GM23248 (cell line): ENCODE measurements at places on chromosomes 12 and 14. TPM values are rescaled to one million over a fixed set of nuclear protein-coding genes. Genes with fewer than 3 reads are reported as not detected.
A peak's percentile ranks its signal among the peaks of the same experiment; 100 is the strongest.

Gene CIDEB
- total RNA-seq, result 0.51 and 2.1 TPM in 2 replicates

Gene FZD10
- total RNA-seq, result not detected in 2 replicates

DNA sequence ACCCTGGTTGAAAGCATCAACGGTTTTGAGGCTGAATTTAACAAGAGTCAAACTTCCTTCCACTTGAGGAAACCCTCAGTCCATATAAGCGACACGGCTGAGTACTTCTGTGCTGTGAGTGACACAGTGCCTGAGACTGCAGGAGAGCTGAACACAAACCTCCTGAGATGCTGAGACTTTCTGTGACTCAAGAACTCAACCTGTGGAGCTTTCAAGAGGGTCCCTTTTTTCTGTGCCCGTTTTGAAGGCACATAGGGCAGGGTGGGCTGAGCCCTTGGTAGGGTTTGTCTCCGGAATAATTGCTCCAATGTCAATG, 305.3 kb upstream of the OR4E1 start:
- DNase-seq, result no peak

- DNase-seq, result no peak
These were observed 107.0 kb upstream of the RBM19 start for GRCh38 chr12:114073076-114073475.

GRCh38 chr14:21185491-21185890, 29.6 kb upstream of the OR5AU1 start:
- DNase-seq, result peak; percentile 17

DNA sequence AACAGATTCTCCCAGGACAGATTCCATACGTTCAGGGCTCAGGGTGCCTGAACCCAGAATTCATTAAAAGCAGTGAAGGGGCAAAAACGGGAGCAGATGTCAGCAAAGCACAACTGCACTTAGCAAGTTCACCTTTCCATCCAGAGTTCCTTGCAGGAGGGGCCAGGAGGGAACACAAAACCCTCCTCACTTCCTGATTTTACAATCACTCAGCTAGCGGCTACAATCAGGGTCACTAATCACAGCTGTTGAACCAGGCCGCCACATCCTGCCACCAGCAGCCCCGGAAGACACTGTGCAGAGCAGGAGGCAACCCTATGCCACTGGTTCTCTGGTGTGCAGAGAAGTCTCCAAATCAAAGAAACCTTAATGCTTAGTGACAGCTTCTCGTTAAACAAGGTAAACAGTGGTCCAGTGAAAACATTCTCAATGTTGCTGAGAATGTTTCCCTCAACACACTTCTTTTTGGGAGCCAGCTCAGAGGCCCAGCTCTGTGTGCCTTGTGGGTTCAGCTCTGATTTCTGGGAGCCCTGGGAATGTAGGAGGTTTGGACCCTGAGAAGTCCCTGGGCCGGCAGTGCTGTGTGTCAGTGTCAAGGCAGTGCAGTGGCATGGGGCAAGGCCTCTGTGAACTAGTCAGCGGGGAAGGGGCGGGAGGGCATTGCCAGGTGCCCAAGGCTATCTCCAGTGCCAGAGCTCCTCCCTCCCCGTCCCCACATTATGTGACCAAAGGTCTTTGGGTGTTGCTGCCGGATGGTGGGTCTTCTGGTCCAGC, 54.5 kb downstream of the VCPKMT start:
- peak; percentile 28 for DNase-seq

- peak; percentile 82 for DNase-seq
These were observed 30.2 kb upstream of the CIPC start for GRCh38 chr14:77067632-77068516.
